ENCODE measurements at places on chromosomes 13 and 19.

DNA sequence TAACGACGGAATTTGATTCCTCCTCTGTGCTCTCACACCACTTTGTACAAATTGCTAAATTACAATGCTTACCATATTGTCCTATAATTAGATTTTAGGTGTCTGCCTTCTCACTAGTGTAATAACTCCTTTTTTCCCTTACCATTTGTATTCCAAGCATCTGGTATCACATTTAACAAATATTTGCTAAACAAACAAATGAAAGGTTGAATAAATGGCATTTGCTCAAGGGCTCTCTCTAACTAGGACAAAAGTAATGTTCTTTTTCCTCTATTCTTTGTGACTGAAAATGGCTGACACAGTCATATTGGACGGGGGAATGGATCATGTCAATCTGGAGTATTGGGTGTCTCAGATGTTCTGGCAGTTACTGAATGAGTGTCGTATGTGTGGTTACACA lies 99.7 kb downstream of the ENOX1 start:
- peak; percentile 19 for DNase-seq

DNA sequence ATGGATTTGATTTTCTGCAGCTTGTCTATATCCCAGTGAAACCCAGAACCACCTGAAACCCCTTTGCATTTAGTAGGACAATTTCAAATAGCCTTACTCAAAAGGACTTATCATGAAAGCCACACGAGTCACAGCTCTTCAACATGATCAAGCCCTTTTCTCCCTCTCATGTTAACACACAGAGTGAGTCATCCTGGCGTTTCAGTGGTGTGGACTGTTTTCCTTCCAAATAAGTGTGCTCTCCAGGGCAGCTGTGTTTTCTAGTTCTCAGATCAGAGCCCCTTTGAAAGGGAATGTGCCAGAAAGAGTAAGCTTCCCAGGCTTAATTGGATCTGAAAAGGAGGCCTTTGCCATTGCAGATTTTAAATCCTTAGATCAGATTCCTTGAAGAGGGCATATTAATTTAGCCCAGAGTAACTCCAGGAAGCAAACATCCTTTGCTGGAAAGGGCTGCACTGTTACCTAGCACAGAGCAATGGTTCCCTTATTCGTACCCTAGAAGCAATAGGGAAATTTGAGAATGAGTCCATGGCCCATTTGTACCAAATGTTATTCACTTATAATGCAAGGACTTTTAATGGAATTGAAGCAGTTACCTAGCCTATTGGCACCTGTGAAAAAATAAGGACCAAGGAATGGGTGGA lies 51.3 kb downstream of the ERICH6B start:
- peak; percentile 68 for DNase-seq

GRCh38 chr19:28349604-28350003 lies 863.3 kb downstream of the UQCRFS1 start:
- no peak for DNase-seq

- no peak for DNase-seq
Observed at GRCh38 chr19:47663435-47663910, 49.7 kb upstream of the EHD2 start.

DNA sequence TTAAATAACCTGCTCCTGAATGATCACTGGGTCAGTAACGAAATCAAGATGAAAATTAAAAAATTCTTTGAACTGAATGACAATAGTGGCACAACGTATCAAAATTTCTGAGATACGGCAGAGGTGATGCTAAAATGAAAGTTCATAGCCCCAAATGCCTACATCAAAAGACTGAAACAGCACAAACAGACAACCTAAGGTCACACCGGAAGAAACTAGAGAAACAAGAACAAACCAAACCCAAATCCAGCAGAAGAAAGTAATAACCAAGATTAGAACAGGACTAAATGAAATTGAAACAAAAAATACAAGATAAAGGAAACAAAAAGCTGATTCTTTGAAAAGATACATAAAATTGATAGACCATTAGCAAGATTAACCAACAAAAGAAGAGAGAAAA lies 324.1 kb downstream of the RBM26 start:
- DNase-seq: no peak

GRCh38 chr19:42552086-42553065 lies 24.1 kb upstream of the CEACAM1 start:
- DNase-seq: no peak

GRCh38 chr13:110629735-110630134 lies 14.4 kb downstream of the NAXD start:
- no peak for DNase-seq

DNA sequence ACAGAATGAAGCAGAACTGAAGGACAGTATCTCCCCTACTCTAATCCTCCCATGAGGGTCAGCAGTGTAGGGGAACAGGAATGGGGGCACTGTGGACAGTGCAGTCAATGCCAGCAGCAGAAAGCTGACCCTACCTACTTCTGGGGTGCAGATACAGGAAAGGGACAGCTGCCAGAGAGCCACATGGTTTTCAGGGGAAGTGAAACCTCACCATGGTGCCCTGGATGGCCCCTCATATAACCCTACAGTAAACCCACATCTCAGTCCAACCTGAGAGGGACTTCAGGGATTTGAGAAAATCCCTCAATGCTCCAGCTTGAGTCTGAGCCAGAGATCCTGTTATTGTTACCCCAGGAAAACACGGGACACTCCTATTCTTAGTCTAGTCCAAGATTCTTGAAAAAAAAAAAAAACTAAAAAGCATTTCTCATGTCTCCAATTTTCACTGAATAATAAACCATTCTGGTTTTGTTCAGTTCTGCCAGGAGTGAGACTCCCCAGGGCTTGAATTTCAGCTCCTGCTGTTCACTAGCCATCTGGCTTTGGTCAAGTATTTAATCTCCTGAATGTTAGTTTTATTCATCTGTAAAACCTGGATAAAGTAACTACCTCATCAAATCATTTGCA lies 511.6 kb upstream of the ARGLU1 start:
- DNase-seq: peak; percentile 73

DNA sequence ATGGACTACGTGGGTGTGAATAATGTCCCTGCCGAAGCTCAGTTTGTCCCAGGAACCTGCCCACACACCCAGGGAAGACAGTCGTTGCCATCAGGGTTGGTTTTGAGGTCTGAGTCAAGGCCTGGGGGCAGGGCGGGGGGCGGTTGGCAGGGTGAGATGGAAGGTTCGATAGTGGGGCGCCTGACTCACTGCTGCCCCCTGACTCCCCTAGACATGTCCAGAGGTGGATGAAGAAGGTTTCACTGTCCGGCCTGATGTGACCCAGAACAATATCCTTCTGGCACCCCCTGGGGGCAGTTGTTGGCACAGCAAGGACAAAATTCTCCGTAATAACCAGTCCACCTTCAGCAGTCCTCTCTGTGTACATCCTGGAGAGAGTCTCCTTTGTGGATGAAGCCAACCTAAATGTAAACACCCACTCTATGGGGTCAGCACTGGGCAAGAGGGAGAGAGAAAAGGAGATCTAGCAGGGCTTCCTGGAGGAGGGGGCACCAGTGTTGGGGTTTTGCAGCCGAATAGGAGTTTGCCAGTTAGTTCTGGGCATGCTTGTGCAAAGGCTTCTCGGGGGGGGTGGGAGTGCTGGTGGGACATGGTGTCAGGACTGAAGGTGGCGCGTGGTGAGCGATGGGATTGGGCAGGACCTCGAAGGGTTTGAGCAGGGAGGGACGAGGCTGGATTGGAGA lies 19.6 kb upstream of the B3GNT3 start:
- DNase-seq: no peak

GRCh38 chr13:113005076-113005865 lies 36.3 kb downstream of the MCF2L start:
- no peak for DNase-seq

Data from tongue (tissue), 3 donors.